Stimulated activated CD8-positive, alpha-beta memory T cell treated with anti-CD3 and anti-CD28 coated beads, Interleukin-15, amount 100 ng/mL, for 1 hour (primary cell): ENCODE measurements at places on chromosomes 3 and 15.

GRCh38 chr15:63234451-63234870, 42.9 kb upstream of the APH1B start:
- DNase-seq: no peak

GRCh38 chr15:74345051-74345450, 22.4 kb downstream of the CYP11A1 start:
- DNase-seq: no peak

DNA sequence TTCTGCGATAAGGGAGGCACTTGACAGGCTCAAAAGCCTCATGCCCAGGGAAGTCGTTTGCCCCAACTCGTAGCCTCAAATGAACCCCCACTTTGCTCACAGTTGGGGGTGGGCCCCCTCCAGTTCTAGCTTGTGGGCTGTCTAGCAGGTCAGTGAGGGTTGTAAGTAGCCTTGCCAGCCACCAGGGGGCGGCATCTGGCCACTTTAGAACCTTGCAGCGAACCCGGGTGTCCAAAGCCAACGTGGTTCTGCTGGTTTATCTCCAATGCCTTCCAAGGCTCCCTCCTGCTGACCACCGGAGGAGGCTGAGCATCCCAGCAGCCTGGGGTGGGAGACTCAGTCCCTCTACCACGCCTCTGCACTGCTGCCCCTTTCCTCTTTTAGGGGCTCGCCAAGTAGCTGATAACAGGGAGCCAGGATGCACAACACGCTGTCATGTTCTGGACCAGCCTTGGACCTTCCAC, 9.2 kb upstream of the RBSN start:
- DNase-seq: peak; percentile 46

GRCh38 chr3:172341482-172342059, 106.7 kb downstream of the GHSR start:
- DNase-seq: no peak

GRCh38 chr15:100168787-100169186, 173.0 kb downstream of the ADAMTS17 start:
- no peak for DNase-seq

DNA sequence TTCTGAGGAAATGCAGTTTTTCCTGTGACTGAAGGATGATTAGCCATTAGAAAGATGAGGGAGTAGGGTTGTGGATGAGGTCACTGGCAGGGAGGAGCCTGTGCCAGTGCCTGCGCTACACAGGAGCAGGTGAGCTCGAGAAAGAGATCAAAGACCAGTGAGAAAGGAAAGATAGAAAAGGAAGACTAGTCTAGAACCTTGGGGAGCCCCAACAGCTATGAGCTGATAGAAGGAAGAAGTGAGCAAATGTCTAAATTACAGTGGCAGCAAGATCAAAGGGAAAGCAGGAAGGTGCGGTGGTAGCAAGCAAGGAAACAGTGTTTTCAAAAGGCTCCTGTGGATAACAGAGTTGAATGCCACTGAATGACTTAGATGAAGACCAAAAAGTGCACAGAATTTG, 39.6 kb downstream of the LNP1 start:
- no peak for DNase-seq

DNA sequence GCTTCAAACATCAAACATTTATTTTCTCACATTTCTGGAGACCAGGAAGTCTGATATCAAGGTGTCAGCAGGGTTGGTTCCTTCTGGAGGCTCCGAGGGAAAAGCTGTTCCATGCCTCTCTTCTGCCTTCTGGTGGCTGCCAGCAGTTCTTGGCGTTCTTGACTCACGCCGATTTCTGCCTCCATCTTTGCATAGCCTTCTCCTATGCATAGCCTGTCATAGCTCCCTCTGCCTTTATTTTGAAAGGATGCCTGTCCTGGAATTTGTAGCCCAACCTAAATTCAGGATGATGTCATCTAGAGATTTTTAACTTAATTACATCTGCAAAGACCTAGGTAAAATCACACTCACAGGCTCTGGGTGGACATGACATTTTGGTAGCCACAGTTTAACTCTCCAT, 70.4 kb downstream of the RGMA start:
- no peak for DNase-seq

GRCh38 chr3:179961703-179962078, 75.0 kb downstream of the PEX5L start:
- DNase-seq: no peak

- no peak for DNase-seq
These were observed 39.1 kb downstream of the MYO1E start for GRCh38 chr15:59333401-59334075.

DNA sequence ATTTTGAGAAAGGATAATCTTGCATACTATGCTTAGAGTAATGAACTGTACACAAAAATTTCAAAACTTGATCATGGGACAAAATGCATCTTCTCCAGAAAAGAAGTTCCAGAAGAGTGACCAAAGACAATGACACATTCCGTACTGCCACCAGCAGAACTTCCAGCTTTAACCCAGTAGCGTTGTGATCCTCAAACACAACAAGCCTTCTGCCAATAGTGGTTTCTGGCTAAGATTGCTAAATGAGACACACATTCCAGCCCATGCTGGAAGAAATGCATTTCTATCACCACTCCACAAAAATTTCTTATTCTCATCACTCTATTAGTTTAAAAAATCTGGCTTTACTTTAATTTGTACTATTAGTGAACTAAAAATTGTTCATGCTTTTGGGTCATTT, 334.9 kb downstream of the TBC1D5 start:
- no peak for DNase-seq

GRCh38 chr15:82680200-82681102, 29.2 kb downstream of the AP3B2 start:
- DNase-seq: peak; percentile 61

- DNase-seq: no peak
These were observed 13.2 kb upstream of the COL8A1 start for GRCh38 chr3:99625237-99625622.

GRCh38 chr15:70920981-70921696, 28.5 kb downstream of the LRRC49 start:
- DNase-seq: no peak

GRCh38 chr3:97705764-97706163, 58.8 kb upstream of the ARL6 start:
- DNase-seq: no peak

GRCh38 chr3:170725285-170725731, 139.4 kb upstream of the SLC7A14 start:
- no peak for DNase-seq

DNA sequence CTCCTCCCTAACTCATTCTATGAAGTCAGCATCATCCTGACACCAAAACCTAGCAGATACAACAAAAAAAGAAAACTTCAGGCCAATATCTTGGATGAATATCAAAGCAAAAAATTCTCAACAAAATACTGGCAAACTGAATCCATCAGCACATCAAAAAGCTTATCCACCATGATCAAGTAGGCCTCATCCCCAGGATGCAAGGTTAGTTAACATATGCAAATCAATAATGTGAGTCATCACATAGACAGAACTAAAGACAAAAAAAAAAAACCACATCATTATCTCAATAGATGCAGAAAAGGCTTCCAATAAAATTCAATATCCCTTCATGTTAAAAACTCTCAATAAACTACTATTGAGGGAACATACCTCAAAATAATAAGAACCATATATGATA, 306.8 kb upstream of the TMC3 start:
- DNase-seq: no peak

GRCh38 chr3:117565777-117566176, 856.2 kb downstream of the TUSC7 start:
- DNase-seq: no peak

GRCh38 chr3:31008994-31009393, 114.5 kb upstream of the GADL1 start:
- DNase-seq: no peak

DNA sequence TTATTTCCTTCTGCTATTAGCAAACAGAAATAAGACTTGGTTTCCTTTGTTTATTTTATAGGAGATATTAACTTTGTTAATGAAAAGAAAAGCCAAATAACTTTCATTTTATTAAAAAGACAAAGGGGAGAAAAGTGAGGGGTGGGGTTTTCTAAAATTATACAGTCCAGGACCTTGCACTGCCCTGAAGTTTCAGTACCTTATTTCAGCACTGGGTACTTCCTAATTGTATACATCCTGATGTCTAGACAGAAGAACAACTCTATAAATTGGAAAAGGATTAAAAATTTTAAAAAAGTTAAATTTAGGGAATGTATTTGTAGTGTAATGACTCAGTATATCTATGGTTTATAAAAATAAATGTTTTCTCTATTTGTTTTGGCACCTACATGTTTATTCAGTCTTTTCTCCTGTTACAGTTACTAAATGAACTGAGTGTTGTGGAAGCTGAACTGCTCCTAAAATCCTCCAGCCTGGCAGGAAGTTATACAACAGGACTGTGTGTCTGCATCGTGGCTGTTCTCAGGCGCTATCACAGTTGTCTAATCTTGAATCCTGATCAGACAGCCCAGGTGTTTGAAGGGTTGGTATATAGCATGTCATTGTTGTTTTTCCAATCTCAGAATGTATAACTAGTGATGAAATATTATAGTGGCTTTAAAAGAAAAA, 27.6 kb upstream of the P2RY13 start:
- no peak for DNase-seq

GRCh38 chr3:123684209-123684608, 99.4 kb upstream of the HACD2 start:
- no peak for DNase-seq

- DNase-seq: no peak
These were observed 32.7 kb upstream of the CD96 start for GRCh38 chr3:111509308-111509707.

GRCh38 chr3:72232331-72232730, 447.4 kb upstream of the PROK2 start:
- no peak for DNase-seq

DNA sequence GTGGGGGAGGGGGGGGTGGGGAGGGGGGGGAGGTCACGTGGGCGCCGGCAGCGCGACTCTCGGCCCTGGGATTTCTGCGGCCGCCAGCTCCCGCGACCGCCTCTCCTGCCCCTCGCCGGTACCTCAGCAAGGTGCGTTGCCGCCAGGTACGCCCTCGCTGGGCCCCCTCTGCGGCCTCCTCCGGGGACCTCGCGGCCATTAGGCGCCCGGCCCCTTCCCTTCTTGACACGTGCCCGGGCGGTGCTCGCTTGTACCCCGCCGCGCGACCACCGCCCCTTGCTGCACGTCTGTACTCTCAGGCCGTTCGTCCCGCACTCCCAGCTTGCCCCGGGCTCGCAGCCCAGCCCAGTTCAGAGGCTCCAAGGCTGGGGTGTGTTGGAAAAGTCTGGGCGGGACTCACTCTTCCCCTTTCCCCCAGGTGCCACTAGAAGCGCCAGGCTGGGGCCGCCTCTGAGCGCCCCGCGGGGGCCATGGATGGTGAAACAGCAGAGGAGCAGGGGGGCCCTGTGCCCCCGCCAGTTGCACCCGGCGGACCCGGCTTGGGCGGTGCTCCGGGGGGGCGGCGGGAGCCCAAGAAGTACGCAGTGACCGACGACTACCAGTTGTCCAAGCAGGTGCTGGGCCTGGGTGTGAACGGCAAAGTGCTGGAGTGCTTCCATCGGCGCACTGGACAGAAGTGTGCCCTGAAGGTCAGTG, at the start of gene MAPKAPK3:
Gene MAPKAPK3 (plus strand): TSS at position 56 of the 696 bp plus-strand sequence. CDS start 415 bp downstream, at position 471.
- no peak for DNase-seq

DNA sequence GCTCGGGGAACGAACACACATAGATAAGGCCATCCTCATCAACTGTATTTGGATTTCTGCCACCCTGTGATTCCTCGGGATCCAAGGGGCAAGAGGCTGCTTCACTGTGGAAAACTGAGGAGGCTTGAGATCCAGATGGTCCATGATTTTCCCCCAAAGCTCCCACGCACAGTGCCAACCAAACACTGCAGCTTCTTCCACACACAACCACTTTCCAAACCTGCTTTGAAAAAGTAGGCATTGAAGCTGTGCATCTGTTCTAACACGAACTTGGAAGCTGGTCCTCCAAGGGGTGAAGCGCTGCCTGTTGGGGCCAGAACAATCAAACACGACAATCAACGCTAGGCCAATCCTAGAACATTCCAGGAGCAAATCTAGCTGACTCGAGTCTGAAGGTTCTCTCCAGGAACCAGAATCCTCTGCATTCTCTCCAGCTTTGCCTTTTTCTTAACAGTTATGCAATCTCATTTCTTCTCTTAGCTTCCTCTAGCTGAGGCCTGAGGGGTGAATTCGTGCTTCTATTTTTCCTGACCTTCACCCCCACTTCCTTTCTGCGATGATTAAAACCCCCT, 104.4 kb downstream of the LRRK1 start:
- no peak for DNase-seq

GRCh38 chr15:98737159-98737558, 88.8 kb downstream of the IGF1R start:
- no peak for DNase-seq

DNA sequence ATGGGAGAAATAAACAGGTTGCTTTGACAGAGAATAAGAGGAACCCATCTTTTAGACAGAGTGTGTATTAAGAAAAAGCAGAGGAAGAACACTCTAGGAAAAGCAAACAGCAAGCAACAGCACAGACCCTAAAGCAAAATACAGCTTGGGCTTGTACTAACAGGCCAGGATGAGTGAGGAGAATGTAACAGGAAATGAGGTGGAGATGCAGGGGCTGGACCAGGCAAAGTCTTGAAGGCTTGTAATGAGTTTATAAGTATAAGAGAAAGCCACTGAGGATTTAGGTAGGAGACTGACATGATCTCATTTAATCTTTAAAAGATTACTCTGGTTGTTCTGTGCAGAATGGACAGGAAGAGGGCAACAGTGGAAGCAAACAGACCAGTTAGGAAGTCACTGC, 4.9 kb downstream of the UBR1 start:
- DNase-seq: no peak

GRCh38 chr3:49807431-49808114, 4.5 kb downstream of the INKA1 start:
- no peak for DNase-seq

- peak; percentile 19 for DNase-seq
These were observed 5.9 kb upstream of the CALML4 start for GRCh38 chr15:68210821-68211655.

DNA sequence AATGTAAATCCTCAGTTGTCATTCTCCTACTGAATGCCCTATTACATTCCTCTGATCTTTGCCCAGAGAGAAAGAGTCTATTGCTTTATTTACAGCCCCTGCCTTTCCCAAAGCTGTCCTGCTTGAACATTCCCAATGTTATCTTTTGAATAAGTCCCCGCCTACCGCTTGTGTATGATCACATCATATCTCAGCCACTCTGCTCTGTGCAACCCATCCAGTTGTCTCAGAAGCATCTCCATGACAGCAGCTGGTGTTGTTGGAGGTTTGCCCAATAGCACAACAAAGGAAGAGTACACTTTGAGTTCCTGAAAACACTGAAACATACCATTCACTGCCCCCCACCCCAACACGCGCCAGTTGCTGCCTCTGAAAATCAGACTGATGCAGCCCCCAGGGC, 22.0 kb upstream of the FAM3D start:
- no peak for DNase-seq

GRCh38 chr15:40943764-40944365, 9.4 kb upstream of the CHAC1 start:
- no peak for DNase-seq

DNA sequence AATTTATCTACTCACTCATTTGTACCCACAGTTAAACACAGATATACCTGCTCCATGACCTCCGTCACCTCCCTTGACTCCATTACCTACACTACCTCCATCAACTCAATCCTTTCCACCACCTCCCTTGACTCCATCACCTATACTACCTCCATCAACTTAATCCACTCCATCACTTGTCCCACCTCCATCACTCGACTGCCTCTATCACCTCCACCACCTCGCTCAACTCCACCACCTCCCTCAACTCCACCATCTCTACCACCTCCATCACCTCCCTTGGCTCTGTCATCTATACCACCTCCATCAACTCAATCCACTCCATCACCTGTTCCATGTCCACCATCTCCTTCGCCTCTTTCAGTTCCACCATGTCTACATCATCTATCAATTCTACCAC, 51.3 kb upstream of the WNT7A start:
- DNase-seq: no peak
